ENCODE measurements at places on chromosomes 2 and 18. TPM values are rescaled to one million over a fixed set of nuclear protein-coding genes. Genes with fewer than 3 reads are reported as not detected.

The SP140 gene
- total RNA-seq: 0.20 TPM

The HOXD12 gene
- total RNA-seq: not detected

The BMP10 gene
- total RNA-seq: not detected

The ACKR3 gene
- total RNA-seq: 0.93 TPM

The SH3BP4 gene
- 56.4 TPM for total RNA-seq

The RNF103 gene
- total RNA-seq: 13.9 TPM

The SH2D6 gene
- total RNA-seq: not detected

The ARHGAP28 gene
- 2.1 TPM for total RNA-seq

The TEX44 gene
- total RNA-seq: not detected

The HJURP gene
- total RNA-seq: 22.9 TPM

The PCARE gene
- total RNA-seq: not detected

The CAPN14 gene
- not detected for total RNA-seq

Measured in mammary microvascular endothelial cell (primary cell).